ENCODE measurements at places on chromosomes 4 and X.

DNA sequence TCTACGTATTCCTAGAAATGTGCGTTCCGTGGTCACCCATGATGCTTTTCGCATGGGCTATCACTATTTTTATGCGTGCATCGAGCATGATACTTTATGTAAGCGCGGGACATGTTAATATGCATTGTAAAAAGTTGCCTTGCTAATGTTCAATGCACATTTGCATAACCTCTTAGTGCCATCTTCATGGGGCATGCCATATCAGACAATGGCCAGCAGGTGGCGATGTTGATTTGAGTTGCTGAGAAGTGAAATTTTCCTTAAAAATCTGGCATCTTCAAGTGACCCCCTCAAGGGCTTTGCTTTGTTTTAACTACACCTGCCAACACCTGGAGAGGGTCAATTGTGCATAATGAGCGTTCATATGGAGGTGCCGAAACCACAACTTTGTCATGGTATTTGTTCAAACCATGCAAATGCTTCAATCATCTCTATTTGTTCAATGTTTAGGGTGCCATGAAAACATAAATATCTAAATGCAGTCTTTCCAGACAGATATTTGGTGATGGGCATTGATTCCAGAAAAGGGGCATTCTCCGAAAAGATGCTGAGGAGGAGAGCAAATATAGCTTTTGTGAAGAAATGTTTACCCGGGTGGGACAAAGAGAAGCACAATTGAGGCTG, 833.9 kb upstream of the PRKX start:
- no peak overlapping the region for H3K27ac ChIP-seq
- DNase-seq: no peak
- H3K27me3 ChIP-seq: no peaks in the 10 kb centered on the region
- no peaks in the 10 kb centered on the region for H3K4me1 ChIP-seq
- H3K4me3 ChIP-seq: no peak overlapping the region

DNA sequence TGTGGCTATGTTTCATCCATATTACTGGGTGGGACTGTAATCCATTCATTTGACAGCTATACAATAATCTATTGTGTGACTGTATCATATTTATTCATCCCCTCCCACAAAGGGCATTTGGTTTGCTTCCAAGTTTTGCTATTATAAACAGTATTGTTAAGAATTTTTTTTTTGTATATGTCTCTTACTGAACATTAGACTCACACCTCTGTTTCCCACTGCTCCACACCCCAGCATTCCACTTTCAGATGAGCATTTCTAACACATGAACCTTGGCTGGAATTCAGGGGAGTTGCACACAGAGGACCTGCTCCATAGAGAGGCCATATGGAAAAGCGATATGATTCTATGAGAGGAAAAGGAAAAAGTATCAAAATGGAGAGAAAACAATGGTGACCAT, 81.6 kb upstream of the DKK2 start:
- H3K4me1 ChIP-seq: no peaks in the 10 kb centered on the region
- H3K36me3 ChIP-seq: no peaks in the 10 kb centered on the region
- no peak for DNase-seq

DNA sequence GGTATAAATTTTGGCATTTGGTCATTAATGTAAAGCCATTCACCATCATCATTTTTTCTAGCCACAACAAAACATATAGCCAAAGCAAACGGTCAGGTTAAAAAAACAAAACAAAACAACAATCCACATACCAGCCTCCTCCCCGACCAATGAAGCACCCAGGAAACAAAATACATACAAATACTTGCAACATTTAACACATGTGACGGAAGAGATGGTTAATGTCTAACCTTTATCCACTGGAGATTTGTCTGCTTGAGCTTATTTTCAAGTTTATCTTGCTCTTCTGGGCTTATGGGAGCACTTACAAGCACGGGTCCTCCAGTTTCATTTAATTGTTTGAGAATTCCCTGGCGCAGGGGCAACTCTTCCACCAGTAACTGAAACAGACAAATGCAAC, 857.5 kb upstream of the FTHL17 start:
- no peak overlapping the region for H3K4me3 ChIP-seq
- no peak for DNase-seq
- no peaks in the 10 kb centered on the region for H3K36me3 ChIP-seq

DNA sequence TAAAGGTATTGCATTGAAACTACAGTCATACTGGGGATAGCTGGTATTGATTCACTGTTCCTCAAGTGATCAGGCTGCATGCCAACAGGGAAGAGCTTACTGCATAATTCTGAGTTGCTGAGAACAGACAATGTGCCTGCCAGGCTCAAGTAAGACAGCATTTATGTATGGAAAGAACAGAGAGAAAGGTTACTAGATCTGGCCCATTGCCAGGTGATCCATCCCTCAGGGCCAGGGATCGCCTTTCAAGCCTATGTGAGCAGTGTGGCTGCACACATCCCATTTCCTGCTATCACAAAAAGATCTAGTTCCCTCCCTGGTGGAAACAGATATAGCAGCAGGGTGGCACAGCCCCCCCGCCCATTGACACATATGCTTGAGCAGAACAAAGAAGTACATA, 254.0 kb downstream of the TMA16 start:
- no peak overlapping the region for H3K27ac ChIP-seq
- no peaks in the 10 kb centered on the region for H3K4me1 ChIP-seq
- no peaks in the 10 kb centered on the region for H3K36me3 ChIP-seq
- no peak for DNase-seq

- no peak for DNase-seq
- H3K4me3 ChIP-seq: no peak overlapping the region
- H3K36me3 ChIP-seq: no peaks in the 10 kb centered on the region
Observed at GRCh38 chr4:2450394-2451035, 18.4 kb upstream of the RNF4 start.

GRCh38 chr4:100738196-100739165, 220.7 kb upstream of the EMCN start:
- peak; percentile 78 for DNase-seq
- no peak overlapping the region for H3K4me3 ChIP-seq
- H3K27ac ChIP-seq: peak overlapping the region; percentile 64
- no peaks in the 10 kb centered on the region for H3K27me3 ChIP-seq

DNA sequence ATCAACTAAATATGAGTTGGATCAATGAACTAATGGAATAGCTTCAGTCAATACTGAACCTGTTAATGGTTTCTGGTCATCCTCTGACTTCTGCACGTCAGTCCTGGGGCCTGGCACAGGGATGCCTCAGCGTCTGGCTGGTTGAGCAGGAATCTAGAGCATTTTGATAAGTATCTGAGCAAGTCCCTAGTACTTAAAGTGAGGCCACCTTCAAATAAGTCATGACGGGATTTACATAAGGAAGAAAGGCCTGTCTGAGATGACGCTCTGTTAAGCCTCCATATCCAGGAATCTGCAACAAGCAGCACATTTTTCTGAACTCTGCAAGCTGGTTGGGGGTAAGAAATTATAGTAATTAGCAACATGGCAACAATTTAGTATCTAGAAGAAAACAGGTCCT, 83.2 kb upstream of the TBC1D9 start:
- peak overlapping the region; percentile 28 for H3K27ac ChIP-seq
- H3K4me3 ChIP-seq: no peak overlapping the region
- H3K27me3 ChIP-seq: no peaks in the 10 kb centered on the region

GRCh38 chrX:20663336-20663735, 396.6 kb upstream of the RPS6KA3 start:
- no peaks in the 10 kb centered on the region for H3K4me1 ChIP-seq
- H3K27ac ChIP-seq: no peak overlapping the region
- H3K36me3 ChIP-seq: no peaks in the 10 kb centered on the region
- DNase-seq: no peak

GRCh38 chr4:15159477-15160019, 157.3 kb downstream of the CPEB2 start:
- H3K4me3 ChIP-seq: no peak overlapping the region
- peaks cover 5% of the 10 kb centered on the region for H3K4me1 ChIP-seq
- no peak for DNase-seq
- H3K36me3 ChIP-seq: no peaks in the 10 kb centered on the region
- H3K27ac ChIP-seq: no peak overlapping the region

GRCh38 chrX:8773117-8773516, 28.1 kb downstream of the FAM9A start:
- H3K27me3 ChIP-seq: no peaks in the 10 kb centered on the region
- DNase-seq: no peak
- no peak overlapping the region for H3K27ac ChIP-seq
- H3K4me3 ChIP-seq: no peak overlapping the region

DNA sequence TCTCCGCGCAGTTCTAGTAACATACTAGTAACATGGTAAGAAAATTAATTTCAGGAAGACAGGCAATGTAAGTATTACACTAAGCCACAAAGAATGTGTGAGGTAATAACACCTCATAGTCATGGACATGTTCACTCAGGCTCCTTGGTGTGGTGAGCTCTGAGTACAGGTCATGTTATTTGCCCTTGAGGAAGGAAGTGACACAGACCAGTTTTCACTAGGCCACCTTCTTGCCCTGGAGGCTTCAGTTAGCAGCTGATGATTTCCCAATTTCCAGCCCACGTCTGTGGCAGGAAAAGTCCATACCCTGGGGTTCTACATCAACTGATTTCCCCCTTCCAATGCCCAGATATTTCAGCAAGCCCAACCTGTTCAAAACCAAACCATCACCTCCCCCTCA, 6.7 kb downstream of the APOO start:
- no peak for DNase-seq
- H3K4me3 ChIP-seq: no peak overlapping the region
- no peaks in the 10 kb centered on the region for H3K36me3 ChIP-seq
- peaks cover 6% of the 10 kb centered on the region for H3K4me1 ChIP-seq

GRCh38 chrX:112137276-112137675, 54.7 kb upstream of the TRPC5 start:
- H3K27ac ChIP-seq: no peak overlapping the region
- H3K36me3 ChIP-seq: no peaks in the 10 kb centered on the region
- no peak for DNase-seq
- H3K4me3 ChIP-seq: no peak overlapping the region
- no peaks in the 10 kb centered on the region for H3K4me1 ChIP-seq

GRCh38 chr4:8162625-8163024, 4.0 kb upstream of the ABLIM2 start:
- H3K27me3 ChIP-seq: peaks cover 5% of the 10 kb centered on the region
- no peak overlapping the region for H3K27ac ChIP-seq
- no peaks in the 10 kb centered on the region for H3K36me3 ChIP-seq
- H3K4me1 ChIP-seq: peaks cover 23% of the 10 kb centered on the region
- no peak overlapping the region for H3K4me3 ChIP-seq

GRCh38 chr4:73718375-73719373, 21.7 kb upstream of the CXCL8 start:
- no peaks in the 10 kb centered on the region for H3K36me3 ChIP-seq
- no peak overlapping the region for H3K4me3 ChIP-seq
- no peaks in the 10 kb centered on the region for H3K27me3 ChIP-seq

DNA sequence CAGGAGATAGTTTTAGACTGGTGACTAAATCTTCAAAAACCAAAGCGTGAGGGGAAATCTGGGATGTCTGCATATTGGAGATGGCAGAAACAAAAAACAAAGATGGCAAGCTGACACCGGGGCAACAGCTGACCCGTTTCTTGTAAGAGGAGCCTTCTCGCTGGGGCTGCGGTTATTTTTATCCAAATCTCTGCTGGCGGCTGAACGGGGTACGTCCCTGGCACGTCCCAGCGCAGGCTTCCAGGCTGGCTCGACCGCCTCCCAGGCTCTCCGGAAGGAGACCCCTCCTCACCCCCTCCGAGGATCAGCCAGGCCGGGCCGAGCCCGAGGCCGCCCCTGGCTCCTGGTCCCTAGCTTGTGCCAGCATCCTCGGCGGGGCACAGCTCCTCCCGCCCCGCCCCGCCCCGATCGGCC, 403 bp downstream of the SGCB start:
- H3K27ac ChIP-seq: peak overlapping the region; percentile 73
- no peak for DNase-seq
- H3K36me3 ChIP-seq: no peaks in the 10 kb centered on the region
- H3K4me3 ChIP-seq: peak overlapping the region; percentile 95

DNA sequence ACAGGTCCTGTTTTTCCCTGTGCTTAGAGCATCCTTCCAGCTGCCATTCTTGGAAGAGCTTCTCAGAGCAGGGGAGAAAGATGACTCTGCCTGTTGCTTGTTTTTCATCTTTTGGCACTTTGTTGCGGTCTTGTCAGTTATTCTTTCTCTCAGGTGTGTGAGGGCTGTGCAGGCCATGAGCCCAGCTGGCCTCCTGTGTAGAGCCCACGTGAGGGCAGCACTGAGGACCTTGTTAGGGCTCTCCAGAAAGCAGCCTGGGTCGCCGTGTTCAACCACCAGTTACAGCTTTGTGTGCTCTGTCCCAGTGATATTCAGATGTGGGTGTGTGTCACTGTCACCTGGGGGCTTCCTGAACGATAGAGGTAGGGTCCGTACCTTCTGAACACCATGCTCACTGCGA, 52.8 kb downstream of the NOP14 start:
- no peak overlapping the region for H3K4me3 ChIP-seq
- H3K4me1 ChIP-seq: no peaks in the 10 kb centered on the region
- peaks cover 81% of the 10 kb centered on the region for H3K36me3 ChIP-seq
- no peaks in the 10 kb centered on the region for H3K27me3 ChIP-seq
- H3K27ac ChIP-seq: no peak overlapping the region
- no peak for DNase-seq

DNA sequence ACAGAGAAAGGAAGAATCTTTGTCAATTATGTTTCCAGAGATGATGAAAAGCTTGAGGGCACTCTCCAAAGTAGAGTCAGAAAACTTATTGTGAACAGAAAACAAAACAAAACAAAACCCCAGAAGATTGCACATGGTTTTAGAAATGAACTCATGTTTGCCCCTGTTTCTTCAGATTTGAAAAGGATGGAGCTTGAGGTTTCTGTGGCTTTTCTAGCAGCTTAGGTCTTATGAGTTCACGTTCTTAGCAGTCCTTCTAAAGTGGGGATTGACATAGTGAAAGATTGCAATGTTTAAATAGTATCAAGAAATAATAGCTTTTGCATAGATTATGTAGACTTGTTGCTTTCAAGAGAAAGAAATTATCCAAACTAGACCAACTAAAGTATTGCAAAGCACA, 421.8 kb downstream of the GBA3 start:
- no peaks in the 10 kb centered on the region for H3K36me3 ChIP-seq
- H3K4me3 ChIP-seq: no peak overlapping the region
- no peaks in the 10 kb centered on the region for H3K4me1 ChIP-seq
- no peak overlapping the region for H3K27ac ChIP-seq
- no peaks in the 10 kb centered on the region for H3K27me3 ChIP-seq

GRCh38 chrX:114970806-114971205, 46.6 kb downstream of the IL13RA2 start:
- no peaks in the 10 kb centered on the region for H3K27me3 ChIP-seq
- no peak overlapping the region for H3K27ac ChIP-seq
- DNase-seq: no peak
- H3K36me3 ChIP-seq: no peaks in the 10 kb centered on the region

GRCh38 chr4:102324730-102325129, 20.6 kb downstream of the SLC39A8 start:
- no peaks in the 10 kb centered on the region for H3K36me3 ChIP-seq
- no peak overlapping the region for H3K27ac ChIP-seq
- H3K4me3 ChIP-seq: no peak overlapping the region
- no peaks in the 10 kb centered on the region for H3K4me1 ChIP-seq

GRCh38 chr4:187889651-187890050, 105.9 kb upstream of the ZFP42 start:
- no peak overlapping the region for H3K27ac ChIP-seq
- DNase-seq: no peak
- no peaks in the 10 kb centered on the region for H3K4me1 ChIP-seq
- no peaks in the 10 kb centered on the region for H3K36me3 ChIP-seq
- no peak overlapping the region for H3K4me3 ChIP-seq
- H3K27me3 ChIP-seq: no peaks in the 10 kb centered on the region

GRCh38 chr4:107468812-107469211, 251.2 kb downstream of the PAPSS1 start:
- H3K27me3 ChIP-seq: no peaks in the 10 kb centered on the region
- H3K4me1 ChIP-seq: no peaks in the 10 kb centered on the region
- H3K36me3 ChIP-seq: no peaks in the 10 kb centered on the region
- H3K4me3 ChIP-seq: no peak overlapping the region
- no peak for DNase-seq
- H3K27ac ChIP-seq: no peak overlapping the region

Data from vagina (tissue), 2 donors.